ENCODE measurements at places on chromosomes 1 and 21.
A peak's percentile ranks its signal among the peaks of the same experiment; 100 is the strongest.

GRCh38 chr1:228837817-228838716 lies 102.8 kb downstream of the RHOU start:
- DNase-seq = peak; percentile 43

- DNase-seq = no peak
These were observed 287.2 kb downstream of the LMO4 start for GRCh38 chr1:87615901-87616300.

- no peak for DNase-seq
These were observed 11.4 kb downstream of the FLG2 start for GRCh38 chr1:152348447-152348846.

GRCh38 chr1:47582891-47583608 lies 145.2 kb downstream of the FOXD2 start:
- no peak for DNase-seq

GRCh38 chr21:41180752-41181151 lies 12.8 kb downstream of the BACE2 start:
- no peak for DNase-seq

DNA sequence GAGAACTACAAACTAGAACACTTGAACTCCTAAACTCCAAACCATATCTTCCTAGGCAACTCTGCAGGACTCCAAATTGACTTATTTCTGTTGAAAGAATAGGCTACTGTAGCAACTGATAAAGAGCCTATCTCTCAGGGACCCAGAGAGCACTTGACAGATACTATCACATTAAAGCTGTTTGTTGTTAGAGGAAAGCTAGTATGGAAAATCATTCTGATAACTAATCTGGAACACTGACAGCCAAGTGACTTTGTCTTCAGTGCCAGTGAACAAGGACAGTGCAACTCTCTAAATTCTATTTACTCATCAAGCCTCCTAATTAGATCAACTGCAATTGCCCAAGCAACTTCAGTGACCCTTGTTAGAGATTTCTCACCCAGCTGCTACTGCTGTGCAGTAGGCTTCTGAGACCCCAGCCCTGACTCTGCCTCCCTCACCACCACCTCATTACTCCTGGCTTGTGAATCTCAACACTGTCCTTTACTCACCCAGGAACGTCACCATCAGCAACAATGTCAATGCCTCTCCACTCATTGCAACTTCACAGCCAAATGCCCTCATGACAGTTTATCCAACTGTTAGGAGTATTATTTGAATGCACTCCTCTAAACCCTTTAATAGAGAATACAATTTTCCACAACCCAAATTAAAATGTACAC lies 7.4 kb upstream of the RGS13 start:
- no peak for DNase-seq

- no peak for DNase-seq
These were observed 20.1 kb downstream of the ECE1 start for GRCh38 chr1:21270086-21270689.
